ENCODE measurements at places on chromosomes 3 and 15.
A peak's percentile ranks its signal among the peaks of the same experiment; 100 is the strongest.

DNA sequence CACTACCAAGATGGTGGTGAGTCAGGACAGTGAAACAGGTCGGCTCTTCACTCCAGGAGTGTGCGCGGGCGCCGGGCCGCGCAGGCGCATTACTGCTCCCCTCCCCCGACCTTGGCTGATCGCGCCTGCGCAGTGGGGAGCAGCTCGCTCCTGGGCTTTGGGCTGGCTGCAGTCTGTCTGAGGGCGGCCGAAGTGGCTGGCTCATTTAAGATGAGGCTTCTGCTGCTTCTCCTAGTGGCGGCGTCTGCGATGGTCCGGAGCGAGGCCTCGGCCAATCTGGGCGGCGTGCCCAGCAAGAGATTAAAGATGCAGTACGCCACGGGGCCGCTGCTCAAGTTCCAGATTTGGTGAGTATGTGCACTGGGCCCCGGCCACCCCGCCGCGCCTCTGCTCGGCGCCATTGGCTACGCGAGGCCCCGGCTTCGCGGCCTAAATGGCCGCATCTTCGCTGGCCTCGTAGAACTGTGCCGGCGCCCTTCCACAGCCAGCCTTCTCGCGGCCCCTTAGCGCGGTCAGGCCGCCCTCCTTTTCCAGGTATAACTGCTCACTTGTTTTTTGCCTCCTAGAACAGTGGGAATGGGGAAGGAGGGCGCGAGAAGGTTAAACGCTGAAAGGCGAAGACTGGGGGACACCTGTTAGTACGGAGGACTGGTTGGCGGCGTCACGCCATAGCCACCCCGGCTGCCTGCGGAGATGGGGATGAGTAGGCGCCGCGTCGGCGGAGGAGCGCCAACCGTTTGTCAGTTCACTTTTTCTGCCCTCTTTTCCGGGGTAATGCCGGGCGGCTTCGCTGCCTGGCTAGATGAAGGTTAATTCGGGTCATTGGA is at the start of gene SELENOT:
SELENOT (plus strand) TSS at position 169 of the 827 bp plus-strand sequence; CDS start at position 211, 42 bp downstream.
- peak; percentile 96 for DNase-seq

DNA sequence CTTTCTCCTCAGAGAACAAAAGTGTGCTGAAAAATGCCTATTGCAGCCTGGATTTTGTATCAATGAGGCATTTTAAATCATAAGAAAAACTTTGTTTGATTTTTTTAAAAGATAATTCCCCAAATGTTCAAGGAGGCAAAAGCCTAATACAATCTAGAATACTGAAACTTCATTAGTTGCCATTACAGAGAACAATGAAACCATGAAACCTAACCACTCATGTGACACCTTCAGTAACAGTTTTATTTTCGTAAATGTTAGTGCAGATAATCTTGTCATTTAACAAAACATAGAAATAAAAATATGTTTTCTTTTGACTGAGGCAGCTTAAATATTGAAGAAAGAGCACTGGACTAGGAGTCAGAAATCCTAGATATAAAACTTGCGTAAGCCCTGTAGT is 655.9 kb downstream of the RBMS3 start:
- no peak for DNase-seq

DNA sequence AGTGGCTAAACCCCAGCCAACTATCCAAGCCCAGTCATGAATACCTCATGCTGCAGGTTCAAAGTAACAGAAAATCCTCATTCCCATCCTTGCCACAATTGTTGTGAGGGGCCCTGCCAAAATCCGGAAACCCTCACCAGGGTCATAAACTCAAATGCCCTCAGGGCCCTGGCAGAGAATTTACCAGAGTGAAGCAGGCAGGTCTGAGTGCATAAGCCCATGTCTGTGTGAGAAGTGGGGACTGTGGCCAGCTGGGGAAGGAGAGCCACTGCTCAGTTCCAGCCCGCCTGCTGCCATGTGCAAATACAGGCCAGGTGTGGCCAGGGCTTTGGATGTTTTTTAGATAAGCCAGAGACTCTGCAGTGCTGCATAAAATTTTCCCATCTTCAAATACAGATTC is 7.0 kb downstream of the CEP152 start:
- no peak for DNase-seq

GRCh38 chr3:179961703-179962078 is 75.0 kb downstream of the PEX5L start:
- no peak for DNase-seq

DNA sequence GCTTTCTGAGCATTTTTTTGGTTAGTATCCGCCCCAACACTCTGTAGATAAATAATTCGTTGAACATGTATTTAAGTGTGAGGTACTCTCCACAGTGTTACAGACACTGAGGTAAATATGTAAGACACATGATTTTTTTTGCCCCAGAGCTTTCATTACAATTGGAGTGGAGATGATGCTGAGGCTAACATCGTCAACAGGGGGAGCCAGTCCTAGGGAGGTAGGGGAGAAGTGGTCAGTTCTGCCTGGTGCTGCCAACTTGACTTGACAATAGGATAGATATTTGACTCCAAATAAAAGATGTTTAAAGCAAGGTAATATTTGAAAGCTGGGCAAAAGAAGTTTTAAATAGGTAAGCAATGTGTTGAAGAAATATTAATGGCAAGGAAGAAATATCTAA is 295.7 kb downstream of the UNC13C start:
- no peak for DNase-seq

- no peak for DNase-seq
Observed at GRCh38 chr3:36124118-36124796, 256.0 kb upstream of the STAC start.

GRCh38 chr15:101024706-101025500 is 105.7 kb downstream of the LRRK1 start:
- no peak for DNase-seq

GRCh38 chr3:9898467-9899241 is 4.0 kb upstream of the IL17RE start:
- DNase-seq, result no peak

GRCh38 chr3:31188112-31188511 is 293.7 kb upstream of the GADL1 start:
- no peak for DNase-seq

GRCh38 chr3:149274220-149274619 is 52.6 kb upstream of the CP start:
- no peak for DNase-seq

GRCh38 chr15:52100807-52101442 is 11.7 kb downstream of the BCL2L10 start:
- DNase-seq, result no peak

- DNase-seq, result no peak
Observed at GRCh38 chr3:104604326-104605010, 762.2 kb upstream of the ALCAM start.

DNA sequence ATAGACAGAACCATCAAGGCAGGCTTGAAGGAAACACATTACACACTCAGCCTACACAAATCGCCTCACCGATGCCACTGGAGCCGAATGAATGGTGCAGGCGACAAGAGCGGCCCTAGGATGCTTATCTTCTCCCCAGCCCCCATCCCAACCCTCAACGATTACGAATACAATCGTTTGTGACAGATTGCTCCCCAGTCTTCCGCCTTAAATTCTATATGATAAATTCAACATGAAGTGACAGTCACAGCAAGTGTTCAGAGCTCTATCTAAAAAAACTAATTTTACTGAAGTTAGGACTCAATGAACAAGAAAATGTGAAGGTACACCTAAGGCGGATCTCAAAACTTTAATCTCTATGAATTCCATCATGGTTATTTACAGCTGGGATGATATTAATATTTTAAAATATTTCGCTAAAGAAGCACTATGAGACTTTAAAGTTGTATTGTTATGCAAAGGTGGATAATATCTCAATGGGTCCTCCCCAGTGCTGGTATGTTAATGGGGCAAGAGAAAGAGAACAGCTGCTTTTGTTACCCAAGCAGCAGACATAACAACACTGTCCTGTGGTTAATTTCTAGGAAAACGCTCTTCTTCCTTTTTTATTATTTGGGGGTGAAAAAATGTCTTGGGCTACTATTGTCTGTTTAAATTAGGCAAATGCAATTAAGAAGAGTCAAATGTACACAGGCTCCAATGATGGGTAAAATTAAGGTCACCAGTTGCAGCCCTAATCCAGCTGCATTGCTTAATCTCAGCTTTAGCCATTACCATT is 147.6 kb upstream of the NR2F2 start:
- DNase-seq, result no peak

DNA sequence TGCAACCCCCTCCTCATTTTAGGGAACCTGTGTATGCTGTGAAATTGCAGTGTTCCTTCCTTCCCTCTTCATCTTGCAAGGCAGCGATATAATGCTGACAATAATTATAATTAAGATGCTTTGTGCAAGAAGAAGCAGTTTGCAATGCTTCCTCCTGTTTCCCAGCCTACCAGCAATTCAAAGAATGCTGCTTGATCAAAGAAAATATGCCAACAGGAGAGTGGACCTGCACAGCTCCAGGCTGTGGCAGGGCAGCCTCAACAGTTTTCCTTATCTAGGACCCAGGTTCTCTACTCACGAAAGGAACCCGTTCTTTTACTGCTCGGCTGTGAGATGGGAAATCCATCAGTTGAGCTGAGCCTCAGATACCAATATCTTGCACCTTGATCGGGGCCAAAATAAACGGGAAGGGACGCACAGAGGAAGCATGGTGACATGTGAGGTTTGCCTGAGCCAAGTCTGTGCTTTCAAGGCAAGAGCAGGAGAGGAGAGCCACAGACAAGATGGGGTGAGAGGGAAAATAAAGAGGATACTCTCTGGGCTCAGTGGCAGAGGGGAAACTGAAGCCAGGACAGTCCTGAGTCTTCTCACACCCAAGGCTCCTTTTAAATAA is 22.6 kb upstream of the LRTM1 start:
- no peak for DNase-seq

DNA sequence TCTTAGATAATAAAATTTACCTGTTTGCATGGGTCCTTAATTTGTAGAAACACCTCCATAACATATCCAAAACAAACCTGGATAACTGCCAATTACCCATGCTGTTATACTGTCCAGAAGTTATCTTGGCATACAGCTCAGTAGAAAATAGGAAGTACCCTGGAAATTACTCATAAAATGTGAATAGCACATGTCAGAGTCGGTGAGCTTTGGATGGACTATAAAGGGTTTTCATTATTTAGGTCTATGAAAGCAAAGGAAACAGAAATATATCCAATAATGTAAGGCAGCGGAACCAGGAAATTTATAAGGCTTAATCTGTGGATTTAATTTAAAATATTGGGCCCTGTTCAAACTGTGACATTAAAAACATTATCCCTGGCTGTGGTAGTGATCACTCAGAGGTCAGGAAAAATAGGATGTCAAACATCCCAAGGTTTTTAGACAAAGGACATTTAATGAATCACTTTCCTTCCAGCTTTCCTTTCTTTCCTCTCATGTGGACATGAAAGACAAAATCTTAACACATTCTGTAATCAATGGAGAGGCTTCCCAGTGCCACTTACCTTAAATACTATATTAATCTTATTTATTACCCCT is 459.0 kb upstream of the DPH6 start:
- no peak for DNase-seq

DNA sequence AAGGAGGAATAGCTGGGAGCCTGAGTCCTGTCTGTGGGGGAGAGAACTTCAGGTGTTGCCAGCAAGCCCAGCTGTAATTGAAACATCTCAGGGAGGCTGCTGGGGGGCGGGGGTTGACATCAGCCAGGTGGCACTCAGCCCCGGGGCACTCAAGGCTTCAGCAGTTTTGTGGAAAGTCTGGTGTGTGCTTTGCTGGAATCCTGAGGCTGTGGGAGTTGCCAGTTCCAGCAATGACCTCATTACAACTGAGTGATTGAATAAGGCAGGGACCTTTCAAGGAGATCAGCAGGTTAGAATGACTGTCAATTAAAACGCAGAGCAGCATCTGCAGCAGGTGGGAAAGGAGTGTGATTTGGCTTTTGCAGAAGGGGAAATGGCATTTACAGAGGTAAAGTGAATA is 75.7 kb downstream of the FAM43A start:
- DNase-seq, result no peak

DNA sequence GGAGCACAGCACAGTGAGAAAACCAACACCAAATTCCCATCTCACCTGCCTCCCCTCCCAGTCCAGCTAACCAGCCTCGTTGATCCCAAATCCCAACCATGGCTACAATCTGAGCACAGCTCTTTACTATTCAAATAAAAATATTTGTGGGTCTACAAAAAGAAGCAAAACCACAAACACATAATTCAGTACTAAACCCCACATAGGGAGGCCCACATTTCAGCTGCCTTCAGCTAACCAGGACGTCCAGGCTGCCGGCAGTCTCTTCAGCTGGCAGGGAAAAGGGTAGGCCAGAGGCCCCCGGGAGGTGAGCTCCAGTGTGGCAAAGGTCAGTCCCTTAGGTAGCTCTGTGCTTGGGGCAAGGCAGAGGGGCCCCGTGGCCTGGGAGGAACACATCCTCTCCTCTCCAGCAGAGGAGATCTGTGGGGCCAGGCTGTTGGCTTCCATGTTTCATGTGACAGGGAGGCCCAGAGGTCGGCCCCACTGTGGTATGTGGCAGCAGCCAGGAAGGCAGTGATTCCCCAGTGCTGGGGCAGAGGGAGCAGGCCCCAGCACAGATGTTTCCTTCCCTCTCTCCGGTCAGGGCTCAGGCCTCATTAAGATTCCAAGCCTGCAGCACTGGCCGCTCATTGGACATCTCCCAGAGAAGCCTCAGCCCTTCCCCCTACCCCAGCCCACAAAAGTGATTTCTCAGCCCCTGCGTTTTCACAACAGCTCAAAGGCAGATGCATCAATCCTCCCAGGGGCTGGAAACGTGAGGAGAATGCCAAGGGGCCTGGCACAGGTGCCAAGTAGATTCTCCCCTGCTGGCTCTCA is 381.4 kb downstream of the NTRK3 start:
- no peak for DNase-seq

DNA sequence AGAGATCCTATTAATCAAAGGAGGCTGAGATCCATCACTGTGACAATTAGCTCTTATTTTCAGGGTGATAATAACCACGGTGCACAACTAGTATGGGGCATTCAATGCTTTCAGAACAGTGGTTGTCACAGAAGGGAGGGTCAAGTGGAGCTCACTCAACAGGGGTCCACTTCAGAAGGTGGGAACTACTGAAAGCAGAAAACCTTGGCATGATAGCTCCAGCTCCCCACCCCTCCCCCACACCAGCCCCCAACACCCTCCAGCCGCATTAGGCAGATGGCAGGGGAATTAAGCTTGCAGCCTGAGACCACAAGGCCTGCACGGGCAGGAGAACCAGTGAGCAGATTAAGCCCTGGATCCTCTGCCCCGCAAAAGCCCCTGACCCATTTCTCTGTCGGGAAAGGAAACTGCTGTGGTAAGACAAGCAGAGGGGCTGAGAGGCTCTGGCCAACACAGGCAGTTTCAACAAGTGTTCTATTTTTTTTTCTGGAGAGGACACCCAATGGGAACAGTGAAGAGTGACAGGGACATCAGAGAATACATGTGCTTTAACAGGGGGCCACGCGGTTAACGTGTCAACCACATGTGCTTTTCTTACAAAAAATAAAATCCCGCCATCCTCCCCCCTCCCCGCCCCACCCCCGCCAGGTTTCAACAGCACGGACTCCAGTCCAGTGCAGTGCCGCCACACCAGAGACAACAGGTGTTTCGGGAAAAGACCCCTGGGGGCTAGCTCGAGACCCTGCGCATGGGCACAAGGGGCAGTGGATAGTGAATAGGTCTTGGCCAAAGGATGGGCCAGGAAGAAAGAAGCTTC is 997 bp downstream of the FYCO1 start:
- DNase-seq, result peak; percentile 73

GRCh38 chr15:45795440-45796069 is 160.7 kb downstream of the SQOR start:
- DNase-seq, result no peak

Data from T-helper 2 cell (primary cell).